Smooth muscle cell of the umbilical artery (primary cell): ENCODE measurements at places on chromosomes 3 and 15. TPM values are rescaled to one million over a fixed set of nuclear protein-coding genes. Genes with fewer than 3 reads are reported as not detected.

CACNA2D2 gene
- 0.05 TPM in 1 of 2 replicates, not detected in the other for total RNA-seq

SLC2A2 gene
- total RNA-seq = not detected in 2 replicates

GABPB1 gene
- total RNA-seq = 43.7 and 46.5 TPM in 2 replicates

TRIP4 gene
- 11.0 and 14.6 TPM in 2 replicates for total RNA-seq

LEKR1 gene
- 0.14 and 0.59 TPM in 2 replicates for total RNA-seq

CTXN2 gene
- not detected in 2 replicates for total RNA-seq

LNP1 gene
- total RNA-seq = 3.3 and 3.9 TPM in 2 replicates

DCLK3 gene
- not detected in 2 replicates for total RNA-seq

DUOXA1 gene
- not detected in 2 replicates for total RNA-seq

CHRNA5 gene
- 0.59 and 1.4 TPM in 2 replicates for total RNA-seq

CHRD gene
- 0.55 and 0.59 TPM in 2 replicates for total RNA-seq

CAMP gene
- total RNA-seq = not detected in 2 replicates

TJP1 gene
- 50.5 and 96.1 TPM in 2 replicates for total RNA-seq

CX3CR1 gene
- total RNA-seq = not detected in 2 replicates

ATP13A5 gene
- not detected in 2 replicates for total RNA-seq
